H4 (cell line): ENCODE measurements at places on chromosomes 1 and 21. TPM values are rescaled to one million over a fixed set of nuclear protein-coding genes. Genes with fewer than 3 reads are reported as not detected.

TMCC2 gene
- total RNA-seq, result 0.74 and 2.1 TPM in 2 replicates

ZNF648 gene
- total RNA-seq, result 0.06 TPM in 1 of 2 replicates, not detected in the other

ARHGAP30 gene
- total RNA-seq, result 0.02 TPM in 1 of 2 replicates, not detected in the other

ZC3H11A gene
- total RNA-seq, result 52.5 and 69.9 TPM in 2 replicates

MROH7 gene
- not detected in 2 replicates for total RNA-seq

RGS7 gene
- 0.23 TPM in 1 of 2 replicates, not detected in the other for total RNA-seq

UMODL1 gene
- total RNA-seq, result not detected in 2 replicates

XCL2 gene
- not detected in 2 replicates for total RNA-seq

SMCP gene
- not detected in 2 replicates for total RNA-seq

CAMK2N1 gene
- 3.6 and 4.0 TPM in 2 replicates for total RNA-seq

OR10J1 gene
- total RNA-seq, result not detected in 2 replicates

ERVH48-1 gene
- not detected in 2 replicates for total RNA-seq

GLMN gene
- 7.0 and 10.6 TPM in 2 replicates for total RNA-seq

AMPD1 gene
- total RNA-seq, result not detected in 2 replicates

KISS1 gene
- total RNA-seq, result not detected in 2 replicates
